ENCODE measurements at places on chromosomes 16 and 17.

- peak; percentile 33 for DNase-seq
Measured at GRCh38 chr17:74619077-74619673, 4.4 kb downstream of the CD300E start.

DNA sequence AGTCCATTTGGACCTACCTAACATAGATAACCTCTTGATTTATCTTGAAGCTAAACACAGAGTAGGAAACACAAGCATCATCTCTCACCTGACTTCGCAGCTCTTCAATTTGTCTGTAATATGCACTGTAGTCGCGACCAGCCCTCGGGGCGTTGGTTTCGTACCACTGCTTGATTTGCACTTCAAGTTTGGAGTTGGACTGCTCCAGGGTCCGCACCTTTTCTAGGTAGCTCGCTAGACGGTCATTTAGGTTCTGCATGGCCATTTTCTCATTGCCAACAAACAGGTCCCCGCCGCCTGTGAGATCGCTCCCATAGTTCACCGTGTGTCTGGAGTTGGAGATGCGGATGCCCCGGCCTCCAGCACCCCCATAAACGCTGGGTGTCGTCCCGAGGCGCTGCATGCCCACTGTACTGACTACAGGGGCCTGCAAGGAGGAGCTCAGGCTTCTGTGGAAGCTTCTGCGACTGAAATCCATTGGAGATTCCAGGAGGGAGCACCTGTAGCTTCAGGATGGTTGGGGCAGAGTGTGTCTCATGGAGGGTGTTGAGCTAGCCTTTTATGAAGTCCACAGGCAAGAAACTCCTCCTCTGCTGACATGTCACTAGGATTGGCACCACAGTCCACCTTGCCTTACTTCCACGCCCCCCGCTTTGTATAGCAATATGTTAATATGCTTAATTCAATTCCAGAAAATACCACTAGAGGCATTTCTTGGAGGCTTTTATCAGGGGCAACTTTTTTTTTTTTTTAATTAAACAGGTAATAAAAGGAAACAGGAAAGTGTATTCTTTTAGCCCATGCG, at the start of gene KRT20:
KRT20 (minus strand) TSS at position 535 of the 805 bp plus-strand sequence; CDS start at position 478, 57 bp downstream.
- DNase-seq = no peak

- peak; percentile 84 for DNase-seq
Measured at GRCh38 chr17:81966343-81967243, 5.6 kb upstream of the NOTUM start.

DNA sequence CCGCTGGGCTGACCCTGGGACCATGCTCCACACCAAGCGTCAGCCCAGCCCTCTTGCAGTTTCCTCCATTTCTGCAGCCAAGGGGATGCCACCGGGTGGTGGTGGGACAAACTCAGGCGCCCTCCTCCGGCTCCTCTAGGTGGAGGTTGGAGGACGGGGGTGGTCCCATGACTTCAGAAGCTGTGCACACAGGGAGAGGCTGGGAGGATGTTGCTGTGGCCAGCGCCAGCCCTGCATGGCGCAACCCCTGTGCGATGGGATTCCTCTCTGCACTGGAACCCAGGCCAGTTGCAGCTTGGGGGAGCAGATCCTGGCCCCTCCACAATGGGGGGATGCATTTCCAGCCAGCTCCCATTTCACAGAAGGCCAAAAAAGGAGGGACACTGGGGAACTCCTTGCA, 246.5 kb downstream of the C16orf95 start:
- DNase-seq = no peak

- no peak for DNase-seq
Measured at GRCh38 chr17:10668775-10669174, 11.7 kb upstream of the MYH3 start.

DNA sequence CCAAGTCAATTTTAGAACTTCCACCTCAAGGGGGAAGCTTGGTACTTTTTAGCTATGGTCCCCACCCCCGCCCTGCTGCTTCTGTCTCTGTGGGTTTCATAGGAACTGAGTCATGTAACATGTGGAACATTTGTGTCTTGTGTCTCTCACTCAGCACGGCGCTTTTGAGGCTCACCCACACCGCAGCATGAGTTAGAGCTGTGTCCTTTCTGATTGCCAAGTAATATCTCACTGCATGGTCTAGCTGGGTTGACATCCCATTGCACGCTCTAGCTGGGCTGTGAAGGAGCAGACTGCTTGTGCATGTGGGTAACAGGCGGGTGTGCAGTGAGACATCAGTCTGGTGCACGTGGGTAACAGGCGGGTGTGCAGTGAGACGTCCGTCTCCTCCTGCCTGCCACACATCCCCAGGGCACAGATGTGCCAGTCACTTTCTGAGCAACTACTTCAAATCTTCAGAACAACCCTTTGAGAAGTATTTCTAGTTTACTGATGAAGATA, 26.4 kb upstream of the SLC7A5 start:
- no peak for DNase-seq

- DNase-seq = no peak
Measured at GRCh38 chr16:85897382-85897781, 1.6 kb upstream of the IRF8 start.

DNA sequence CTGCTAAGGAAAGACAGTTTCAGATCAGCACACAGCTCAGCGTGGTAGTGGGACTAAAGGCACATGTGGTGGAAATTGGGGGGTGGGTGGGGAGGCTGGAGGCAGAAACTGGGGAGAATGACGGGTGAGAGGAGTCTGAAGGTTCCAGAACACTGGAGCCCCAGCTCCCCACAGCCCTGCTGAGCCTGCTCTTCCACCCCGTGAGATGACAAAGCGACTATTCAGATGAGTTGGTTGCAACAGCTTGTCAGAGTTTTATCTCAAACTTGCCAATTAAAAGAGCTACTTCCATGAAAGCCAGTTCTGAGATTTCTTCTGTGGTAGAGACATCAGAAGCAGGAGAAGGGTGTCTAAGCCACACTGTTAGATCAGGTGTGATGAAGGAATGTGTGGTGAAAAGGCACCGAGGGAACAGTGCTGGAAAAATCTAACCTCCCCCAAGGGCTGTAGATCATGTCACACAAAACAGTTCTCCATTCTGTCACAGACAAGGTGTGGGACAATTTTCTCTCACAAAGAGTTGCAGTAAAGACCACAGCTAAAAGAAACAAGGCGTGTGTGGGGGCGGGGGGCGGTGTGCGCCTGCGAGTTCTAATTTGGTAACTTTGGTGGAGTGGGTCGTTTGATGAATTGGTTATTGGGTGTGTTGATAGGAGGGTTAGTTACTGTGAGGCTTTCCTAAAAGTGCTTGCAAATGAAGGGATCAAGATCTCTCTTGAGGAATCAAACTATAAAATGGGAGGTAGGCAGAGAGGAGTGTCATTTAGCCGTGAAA, 39.0 kb downstream of the CCDC182 start:
- no peak for DNase-seq

DNA sequence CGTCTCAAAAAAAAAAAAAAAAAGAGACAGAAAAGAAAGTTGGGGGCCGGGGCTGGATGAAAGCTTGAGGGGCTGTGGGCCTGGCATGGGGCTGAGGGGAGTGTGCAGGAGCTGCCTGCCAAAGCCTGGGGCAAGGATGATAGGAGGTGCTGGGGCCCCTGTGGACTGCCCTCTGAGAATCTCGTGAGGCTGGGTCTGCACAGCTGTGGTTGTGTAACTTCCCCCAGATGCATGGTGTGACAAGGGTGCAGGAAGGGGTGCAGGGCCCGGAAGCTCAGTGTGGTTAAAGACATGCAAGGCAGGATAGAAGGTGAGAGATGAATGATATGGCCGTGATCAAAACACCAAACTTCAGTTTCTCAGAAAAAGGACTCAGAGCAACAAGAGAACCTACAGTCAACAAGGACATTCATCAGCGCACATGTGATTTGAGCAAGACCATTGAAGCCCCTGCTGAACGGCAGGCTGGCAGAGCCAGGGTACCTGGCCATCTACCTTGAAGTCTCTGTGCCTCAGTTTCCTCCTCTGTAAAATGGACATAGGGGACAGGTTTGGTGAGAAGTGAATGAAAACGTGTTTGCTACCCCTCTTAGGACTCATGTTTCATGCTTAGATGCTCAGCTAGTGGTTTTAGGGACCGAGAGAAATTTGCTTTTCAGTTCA, 9.6 kb downstream of the IL32 start:
- no peak for DNase-seq
